ENCODE measurements at places on chromosomes 11 and 22.
A peak's percentile ranks its signal among the peaks of the same experiment; 100 is the strongest.

- no peak for DNase-seq
Observed at GRCh38 chr11:68844801-68845200, 3.1 kb upstream of the CPT1A start.

- DNase-seq: no peak
Observed at GRCh38 chr11:43746670-43747069, 66.1 kb downstream of the HSD17B12 start.

- no peak for DNase-seq
Observed at GRCh38 chr11:64251016-64251752, at the start of gene PLCB3. PLCB3 (plus strand) TSS chr11:64251530; CDS start chr11:64251650, 120 bp downstream.

DNA sequence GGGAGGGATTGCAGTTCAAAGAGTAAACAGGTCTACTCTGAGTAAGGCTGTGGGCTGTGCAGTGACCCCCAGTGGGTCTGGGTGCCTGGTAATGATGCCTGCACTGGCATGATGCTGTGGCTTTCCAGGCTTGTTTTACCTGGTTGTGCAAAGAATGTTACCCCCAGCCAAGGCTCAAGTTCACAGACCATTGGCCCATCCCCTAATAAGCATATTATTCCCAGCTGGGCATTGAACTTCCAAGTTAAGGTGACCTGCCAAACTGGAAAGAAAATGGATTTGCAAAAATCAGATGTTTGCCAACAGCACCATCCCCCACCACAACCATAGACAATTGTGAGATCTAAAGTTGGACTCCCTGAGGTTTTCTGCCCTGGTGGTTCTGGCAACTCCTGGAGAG, 7.9 kb upstream of the EHF start:
- no peak for DNase-seq

DNA sequence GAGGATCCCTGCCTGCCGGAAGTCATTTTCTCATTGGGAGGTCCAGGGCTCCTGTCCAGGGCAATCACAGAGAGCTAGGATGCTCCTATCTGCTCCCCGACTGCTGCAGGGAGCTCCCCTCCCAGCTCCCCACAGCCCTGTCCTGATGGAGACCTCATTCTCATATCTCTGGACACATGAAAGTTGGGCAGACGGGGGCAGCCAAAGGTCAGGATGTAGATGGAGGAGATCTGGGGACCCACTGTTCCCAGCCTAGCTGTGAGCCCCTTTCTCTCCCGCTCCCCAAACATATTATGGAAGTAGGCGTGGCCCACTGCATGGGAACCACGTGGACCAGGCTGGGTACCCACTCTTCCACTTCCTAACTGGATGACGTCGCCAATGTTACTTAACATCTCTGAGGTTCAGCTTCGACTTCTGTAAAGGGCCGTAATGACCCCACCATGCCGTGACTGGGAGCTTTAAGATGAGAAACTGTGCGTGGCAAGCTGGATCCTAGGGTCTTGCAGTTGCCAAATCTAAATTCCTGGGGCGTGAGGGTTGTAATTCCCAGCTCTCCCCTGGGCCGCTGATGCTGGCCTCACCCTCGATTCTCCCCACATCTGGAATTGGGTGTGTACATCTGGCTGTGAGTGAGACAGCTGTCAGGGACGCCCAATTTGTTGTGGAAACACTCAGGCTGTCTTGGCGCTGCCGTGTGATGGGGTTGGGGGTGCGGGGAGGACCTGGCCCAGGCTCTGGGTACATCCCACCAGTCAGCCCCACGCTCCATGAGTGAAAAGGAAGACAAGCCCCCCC, 1.8 kb downstream of the CDC42EP2 start:
- peak; percentile 60 for DNase-seq

DNA sequence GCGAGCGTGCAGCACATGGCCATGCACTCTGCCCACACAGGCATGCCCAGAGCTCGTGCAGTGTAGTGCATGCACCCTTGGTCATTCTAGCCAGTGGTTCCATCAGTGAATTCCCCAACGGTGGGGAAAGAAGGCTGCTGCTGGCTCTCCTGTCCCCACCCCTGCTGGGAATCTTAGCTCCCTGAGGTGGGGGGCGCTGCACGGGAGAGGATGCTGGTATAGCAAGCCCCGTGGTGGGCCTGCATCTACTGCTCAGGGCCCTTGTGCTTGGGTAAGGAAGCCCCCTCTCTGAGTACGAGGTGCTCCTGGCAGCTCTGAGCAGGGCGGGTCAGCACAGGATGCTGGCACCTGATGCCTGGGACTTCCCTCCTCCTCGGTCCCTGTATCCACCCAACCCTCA, 18.5 kb upstream of the BAIAP2L2 start:
- DNase-seq: no peak

DNA sequence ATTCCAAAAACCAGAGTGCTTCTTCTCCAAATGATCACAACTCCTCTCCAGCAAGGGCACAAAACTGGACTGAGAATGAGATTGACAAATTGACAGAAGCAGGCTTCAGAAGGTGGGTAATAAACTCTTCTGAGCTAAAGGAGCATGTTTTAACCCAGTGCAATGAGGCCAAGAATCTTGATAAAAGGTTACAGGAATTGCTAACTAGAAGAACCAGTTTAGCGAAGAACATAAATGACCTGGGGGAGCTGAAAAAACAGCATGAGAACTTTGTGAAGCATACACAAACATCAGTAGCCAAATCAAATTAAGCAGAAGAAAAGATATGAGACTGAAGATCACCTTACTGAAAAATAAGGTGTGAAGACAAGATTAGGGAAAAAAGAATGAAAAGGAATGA, 15.5 kb downstream of the OR52M1 start:
- DNase-seq: no peak

DNA sequence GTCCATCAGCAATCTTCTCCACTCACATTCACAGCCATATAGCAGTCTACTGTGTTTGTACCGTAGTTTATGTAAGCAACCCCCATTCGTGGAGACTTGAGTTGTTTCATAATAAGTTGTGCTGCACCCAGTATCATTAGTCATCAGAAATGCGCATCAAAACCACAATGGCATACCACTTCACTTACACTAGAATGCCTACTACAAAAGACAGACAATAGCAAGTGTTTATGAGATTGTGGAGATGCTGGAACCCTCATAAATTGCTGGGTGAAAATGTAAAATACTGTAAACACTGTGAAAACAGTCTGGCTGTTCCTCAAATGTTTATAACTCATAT, 133.3 kb downstream of the ATXN10 start:
- no peak for DNase-seq

GRCh38 chr11:60362241-60362640, 16.1 kb upstream of the MS4A7 start:
- no peak for DNase-seq

GRCh38 chr22:50281957-50282356, 11.8 kb upstream of the MAPK11 start:
- no peak for DNase-seq

- DNase-seq: peak; percentile 10
Observed at GRCh38 chr22:37163575-37164504, 14.1 kb upstream of the IL2RB start.

DNA sequence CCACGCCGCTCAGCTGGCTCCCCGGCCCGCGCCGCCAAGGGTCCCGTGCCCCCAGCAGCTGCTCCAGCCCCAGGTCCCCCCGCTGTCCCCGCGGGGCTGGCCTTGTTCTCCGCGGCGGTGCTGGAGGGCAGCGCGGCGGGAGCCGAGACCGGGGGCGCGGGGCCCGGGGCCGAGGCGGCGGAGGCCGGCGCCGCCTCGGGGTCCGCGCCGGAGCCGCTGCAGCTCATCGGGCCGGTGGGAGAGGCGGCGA, 128 bp downstream of the TAF10 start:
- DNase-seq: no peak

GRCh38 chr22:19107730-19108074, 14.5 kb downstream of the DGCR2 start:
- no peak for DNase-seq

- DNase-seq: no peak
Observed at GRCh38 chr22:38871360-38872171, 450 bp downstream of the CBX6 start.

DNA sequence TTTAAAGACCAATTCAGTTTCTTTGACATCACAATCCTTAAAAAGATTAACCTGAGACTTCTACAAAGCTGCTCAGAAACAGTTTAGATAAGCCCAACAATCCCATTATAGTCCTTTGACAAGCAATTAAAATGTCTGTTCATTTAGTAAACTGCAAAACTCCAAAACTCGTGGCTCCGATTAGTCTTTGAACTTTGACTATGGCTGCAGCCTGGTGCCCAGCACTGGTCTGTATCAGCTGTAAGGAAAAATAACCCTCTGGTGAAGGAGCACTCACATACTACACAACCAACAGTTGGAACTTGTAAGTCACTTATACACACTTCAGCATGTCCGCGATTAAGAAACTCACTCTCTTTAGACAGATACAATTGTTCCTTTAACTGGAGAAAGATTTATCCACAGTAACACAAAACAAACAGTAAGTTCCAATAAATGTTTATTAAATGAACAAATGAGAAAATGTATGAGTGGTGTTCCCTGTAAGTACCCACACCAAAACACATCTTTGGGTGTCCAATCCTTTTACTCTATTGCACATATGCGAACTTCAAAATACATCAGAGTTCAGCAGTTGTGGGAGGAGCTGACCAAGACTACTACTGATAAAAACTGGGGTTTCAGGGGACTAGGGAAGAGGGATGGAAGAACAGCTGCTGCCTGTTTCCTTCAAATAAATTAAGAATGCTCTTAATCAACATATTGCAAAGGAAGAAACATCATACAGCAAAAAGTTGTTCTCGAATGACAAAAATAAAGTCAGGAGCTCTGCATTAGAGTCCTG, 36.4 kb downstream of the PITPNB start:
- no peak for DNase-seq

GRCh38 chr22:39417641-39418040, 18.1 kb downstream of the TAB1 start:
- no peak for DNase-seq

DNA sequence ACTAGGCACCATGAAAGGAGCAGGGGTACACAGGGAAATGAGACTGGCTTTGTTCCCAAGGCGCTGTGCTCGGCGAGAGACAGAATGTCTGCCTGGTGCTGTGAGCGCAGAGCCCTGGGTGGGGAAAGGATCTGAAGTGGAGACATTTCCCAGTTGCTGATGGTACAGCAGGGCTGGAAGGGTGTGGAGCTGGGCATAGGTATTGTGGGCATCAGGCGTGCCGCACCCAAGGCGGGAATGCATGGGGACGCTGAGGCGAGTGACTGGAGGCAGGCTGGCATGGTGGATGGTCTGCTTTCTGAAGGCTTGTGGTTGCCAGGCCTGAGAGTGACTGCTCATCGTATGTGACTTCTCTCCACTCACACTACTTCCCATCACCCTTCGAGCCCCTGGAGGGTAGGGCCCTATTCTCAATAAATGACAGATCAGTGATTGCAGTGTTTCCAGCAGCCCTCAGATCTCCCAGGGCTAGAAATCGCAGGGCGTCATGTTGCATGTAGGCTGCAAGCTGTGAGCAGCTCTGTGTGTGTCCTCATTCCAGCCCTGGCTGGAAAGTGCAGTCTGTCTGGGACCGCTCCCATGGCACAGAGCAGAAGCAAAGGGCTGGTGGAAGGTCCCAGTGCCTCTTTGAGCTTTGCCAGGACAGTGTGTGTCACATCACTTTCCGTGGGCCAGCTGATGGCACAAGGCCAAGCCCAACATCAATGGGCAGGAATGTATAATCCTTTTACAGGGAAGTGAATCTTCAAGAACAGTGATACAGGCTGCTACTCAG, 67.7 kb downstream of the TBC1D22A start:
- peak; percentile 71 for DNase-seq

- DNase-seq: peak; percentile 33
Observed at GRCh38 chr22:19795617-19796008, 35.0 kb downstream of the TBX1 start.

DNA sequence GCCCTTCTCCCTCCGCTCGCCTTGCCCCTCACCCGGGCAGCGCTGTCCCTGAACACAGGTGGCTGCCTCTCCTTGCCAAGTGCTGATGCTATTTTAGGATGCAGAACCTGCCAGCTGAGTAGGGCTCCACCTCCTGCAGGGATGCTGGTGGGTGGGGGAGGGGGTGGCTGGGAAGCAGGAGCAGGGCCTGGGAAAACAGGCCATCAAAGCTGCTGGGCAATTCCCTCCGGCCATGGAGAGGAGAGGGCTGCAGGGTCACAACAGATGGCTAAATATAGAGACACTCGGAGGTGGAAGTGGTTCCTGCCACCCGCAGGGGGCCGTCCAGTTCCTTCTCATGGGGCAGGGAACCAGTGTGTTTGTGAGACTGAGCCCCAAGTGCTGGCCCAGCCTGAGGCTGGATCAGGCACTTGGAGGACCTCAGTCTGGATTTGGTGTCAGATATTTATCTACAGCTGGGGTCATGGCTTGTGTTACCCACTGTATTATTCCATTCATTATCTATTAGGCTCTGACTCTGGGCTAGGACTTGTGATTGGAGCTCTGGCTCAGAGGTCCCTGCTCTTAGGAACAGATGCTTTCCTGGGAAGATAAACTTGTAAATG, 59.6 kb downstream of the LRRC32 start:
- no peak for DNase-seq

DNA sequence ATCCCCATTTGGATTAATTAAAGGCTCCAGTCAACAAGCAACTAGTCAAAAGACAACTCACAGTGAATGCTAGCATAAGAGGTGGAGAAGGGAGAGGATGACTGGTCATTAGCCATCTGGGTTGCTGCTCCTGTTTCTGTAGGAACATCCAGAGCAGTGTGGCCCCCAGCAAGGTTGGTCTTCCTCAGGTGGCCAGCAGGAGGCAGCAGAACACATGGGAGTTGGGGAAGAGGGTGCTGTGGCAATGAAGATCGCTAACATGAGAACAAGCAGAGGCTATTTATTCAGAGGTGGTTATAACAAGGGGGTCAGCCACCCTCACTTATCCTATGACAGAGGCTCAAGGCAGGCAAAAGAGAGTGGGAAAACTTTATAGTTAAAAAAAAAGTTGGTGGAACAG, 21.3 kb downstream of the IZUMO1R start:
- no peak for DNase-seq

GRCh38 chr11:123233280-123233974, 38.4 kb upstream of the CLMP start:
- no peak for DNase-seq

DNA sequence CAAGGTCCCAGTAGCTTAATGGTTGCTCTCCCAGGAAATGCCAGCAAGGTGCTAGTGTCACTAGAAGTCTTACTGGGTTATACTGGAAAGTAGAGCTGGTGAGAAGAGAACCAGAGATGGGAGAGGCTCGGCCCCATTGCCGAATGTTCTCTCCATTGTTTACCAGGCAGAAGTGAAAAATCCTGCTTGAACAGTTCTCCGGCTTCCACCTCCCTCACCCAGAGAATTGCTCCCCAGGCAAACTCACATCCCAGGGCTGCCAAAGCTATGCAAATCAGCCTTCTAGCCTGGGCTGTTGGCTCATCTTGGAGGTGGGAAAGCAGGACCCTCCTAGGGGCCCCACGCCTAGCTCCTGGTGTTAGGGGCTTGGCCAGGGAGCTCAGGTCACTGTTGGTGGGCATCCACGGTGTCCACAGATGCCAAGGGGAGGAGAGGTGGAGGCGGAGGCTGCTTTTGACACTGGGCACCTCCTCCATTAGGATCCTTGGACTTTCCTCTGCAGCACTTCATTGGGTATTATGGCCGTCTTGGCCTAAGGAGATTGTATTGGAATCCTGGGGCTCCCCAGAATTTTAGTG, 20.1 kb downstream of the POU2F3 start:
- DNase-seq: no peak

- peak; percentile 58 for DNase-seq
Observed at GRCh38 chr11:114257621-114258558, 38.3 kb upstream of the NNMT start.
